ENCODE measurements at places on chromosomes 7 and 10.
A peak's percentile ranks its signal among the peaks of the same experiment; 100 is the strongest.

DNA sequence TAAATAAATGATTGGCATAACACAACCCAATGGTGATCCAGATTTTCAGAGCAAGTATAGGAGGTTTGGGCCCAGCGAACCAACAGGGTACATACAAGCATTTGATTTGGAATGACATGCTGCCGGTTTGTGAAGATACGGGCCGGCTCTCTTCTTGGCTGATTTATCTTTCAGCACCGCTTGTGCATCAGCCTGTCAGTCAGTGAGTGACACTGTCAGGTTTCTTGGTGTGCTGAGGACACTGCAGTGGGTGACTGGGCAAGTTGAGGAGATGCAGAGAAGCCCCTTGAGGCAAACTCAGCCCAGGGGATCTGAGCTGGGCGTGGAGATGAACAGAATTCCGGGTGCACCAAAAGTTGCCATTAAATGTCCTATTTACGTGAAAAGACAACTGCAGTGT is 194.5 kb downstream of the SNX10 start:
- H3K36me3 ChIP-seq: no peaks in the 10 kb centered on the region
- no peaks in the 10 kb centered on the region for H3K4me1 ChIP-seq
- H3K27ac ChIP-seq: no peak overlapping the region

DNA sequence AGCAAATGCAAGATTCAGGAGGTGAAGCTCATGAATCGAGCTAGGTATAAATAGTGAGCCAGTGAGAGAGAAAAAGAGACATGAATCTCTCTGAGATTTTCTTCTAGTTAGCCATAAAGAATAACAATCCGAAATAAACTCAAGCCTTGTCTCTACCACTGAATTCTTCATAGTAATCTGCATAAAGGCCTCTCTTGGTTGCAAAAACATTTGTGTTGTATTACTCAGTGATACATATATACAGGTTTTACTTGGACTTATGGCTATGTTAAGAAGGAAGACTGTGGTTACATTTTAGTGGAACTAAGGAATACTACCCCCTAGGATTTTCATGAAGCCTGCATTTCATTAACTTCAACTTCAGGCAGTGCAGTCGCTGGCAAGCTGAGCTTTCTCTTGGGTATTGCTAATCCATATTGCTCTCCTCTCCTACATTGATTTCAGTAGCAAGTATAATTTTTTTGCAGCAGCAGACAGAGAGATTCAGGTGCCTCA is 72.7 kb upstream of the TRIL start:
- peaks cover 9% of the 10 kb centered on the region for H3K4me1 ChIP-seq
- no peaks in the 10 kb centered on the region for H3K27me3 ChIP-seq
- DNase-seq: no peak
- H3K27ac ChIP-seq: no peak overlapping the region
- no peaks in the 10 kb centered on the region for H3K36me3 ChIP-seq

DNA sequence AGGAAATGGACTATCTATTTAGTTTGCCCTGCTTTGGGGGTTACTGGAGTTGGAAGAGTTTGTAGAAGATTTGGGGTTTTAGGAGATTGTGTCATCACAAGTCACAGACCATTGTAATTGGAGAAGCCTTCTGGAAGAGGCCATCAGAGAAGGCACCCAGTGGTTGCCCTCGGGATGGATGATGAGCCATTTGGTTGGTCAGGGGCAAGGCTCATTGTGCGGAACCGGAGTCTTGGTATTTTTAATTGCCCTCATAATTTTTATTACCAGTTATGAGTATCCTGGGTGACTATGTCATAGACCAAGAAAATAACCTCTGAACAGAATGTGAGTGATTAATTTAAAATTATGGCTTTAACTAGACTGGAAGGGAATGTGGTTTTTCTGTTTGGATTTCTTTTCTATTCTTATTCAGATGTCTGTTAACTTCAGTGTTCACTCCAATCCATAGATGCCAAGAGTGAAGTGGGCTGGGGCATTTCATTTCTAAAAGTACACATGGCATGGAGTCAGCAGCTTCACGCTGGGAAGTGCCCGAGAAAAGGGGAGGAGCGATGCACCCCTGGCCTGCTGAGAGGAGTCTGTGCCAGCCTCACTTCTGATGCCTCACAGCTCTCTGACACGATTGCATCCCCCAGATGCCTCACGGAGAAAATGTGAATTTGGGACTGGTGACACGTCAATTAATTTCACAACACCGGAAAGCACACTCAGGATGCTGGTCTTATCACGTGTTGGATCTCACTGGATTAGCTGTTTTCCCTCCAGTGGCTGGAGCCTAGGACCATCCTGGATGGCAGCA is 225.6 kb upstream of the IGFBP3 start:
- no peaks in the 10 kb centered on the region for H3K27me3 ChIP-seq
- no peaks in the 10 kb centered on the region for H3K36me3 ChIP-seq
- H3K4me3 ChIP-seq: no peak overlapping the region
- no peak overlapping the region for H3K27ac ChIP-seq
- H3K4me1 ChIP-seq: no peaks in the 10 kb centered on the region

GRCh38 chr10:63209705-63210104 is 76.6 kb downstream of the NRBF2 start:
- peaks cover 51% of the 10 kb centered on the region for H3K36me3 ChIP-seq
- H3K4me3 ChIP-seq: no peak overlapping the region
- no peak for DNase-seq
- H3K27me3 ChIP-seq: no peaks in the 10 kb centered on the region
- no peak overlapping the region for H3K27ac ChIP-seq

DNA sequence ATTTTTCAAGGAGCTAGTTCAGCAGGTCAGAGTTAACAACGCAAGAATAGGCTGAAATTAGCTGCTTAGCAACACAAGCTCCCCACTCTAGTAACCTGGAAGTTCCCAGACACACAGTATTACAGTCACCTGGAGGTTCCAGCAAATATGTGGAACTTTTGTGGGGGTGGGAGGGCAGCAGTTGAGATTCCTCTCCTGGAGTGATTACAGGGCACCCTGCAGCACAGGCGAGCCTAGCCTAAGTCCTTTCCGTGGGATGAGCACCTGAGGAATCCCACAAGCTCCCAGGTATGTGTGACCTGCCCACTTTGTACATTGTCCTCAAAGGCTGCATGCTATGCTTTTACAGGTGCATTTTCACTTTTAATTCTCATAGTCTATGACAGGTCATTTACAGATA is 13.6 kb downstream of the TPK1 start:
- H3K36me3 ChIP-seq: peaks cover 15% of the 10 kb centered on the region
- H3K4me1 ChIP-seq: peaks cover 64% of the 10 kb centered on the region
- no peak for DNase-seq
- H3K4me3 ChIP-seq: no peak overlapping the region
- H3K27me3 ChIP-seq: no peaks in the 10 kb centered on the region
- peak overlapping the region; percentile 67 for H3K27ac ChIP-seq

DNA sequence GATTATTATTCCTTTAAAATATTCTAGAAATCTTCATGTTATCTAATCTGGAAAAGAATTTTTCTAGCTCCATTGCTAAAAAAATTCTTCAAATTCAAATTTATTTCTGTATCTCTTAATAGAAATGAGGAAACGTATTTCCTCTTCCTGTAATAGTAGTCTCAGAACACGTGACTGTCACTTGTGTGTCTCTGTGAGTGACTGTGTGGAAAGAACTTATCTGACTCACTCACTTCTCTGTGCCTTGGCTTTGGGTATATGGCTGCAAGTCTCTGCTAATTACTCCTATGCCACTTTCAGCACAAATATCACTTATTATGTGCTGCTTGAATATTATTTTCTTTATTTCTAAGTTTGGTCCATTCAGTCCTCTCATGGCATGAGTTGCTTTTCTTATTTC is 132.7 kb downstream of the CNTNAP2 start:
- no peaks in the 10 kb centered on the region for H3K36me3 ChIP-seq
- H3K4me3 ChIP-seq: no peak overlapping the region
- H3K27me3 ChIP-seq: no peaks in the 10 kb centered on the region
- H3K27ac ChIP-seq: no peak overlapping the region
- H3K4me1 ChIP-seq: no peaks in the 10 kb centered on the region

DNA sequence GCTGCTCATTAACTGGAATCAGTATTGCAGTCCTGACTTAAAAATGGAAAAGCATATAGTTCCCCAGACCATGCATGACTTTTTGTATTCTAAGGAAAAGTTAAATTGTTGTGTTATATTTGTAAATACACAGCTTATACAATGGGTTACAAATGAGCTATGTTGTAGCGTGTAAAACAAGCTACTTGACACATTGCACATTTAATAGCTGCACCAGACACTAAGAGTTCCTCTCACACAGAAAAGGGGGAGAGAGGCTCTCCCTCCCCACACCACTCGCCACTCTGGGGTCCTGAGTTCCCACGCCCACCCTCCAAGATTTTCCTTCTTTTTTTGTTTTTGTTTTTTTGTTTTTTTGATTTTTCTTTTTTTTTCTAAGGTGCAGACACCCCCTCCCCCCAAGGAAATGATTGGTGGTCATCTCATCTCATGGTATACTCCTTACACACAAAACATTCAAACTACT is 6.3 kb downstream of the KLF6 start:
- H3K27me3 ChIP-seq: no peaks in the 10 kb centered on the region
- DNase-seq: no peak
- H3K4me3 ChIP-seq: peak overlapping the region; percentile 93
- H3K36me3 ChIP-seq: peaks cover 89% of the 10 kb centered on the region
- H3K27ac ChIP-seq: peak overlapping the region; percentile 82
- H3K4me1 ChIP-seq: peaks cover 92% of the 10 kb centered on the region

DNA sequence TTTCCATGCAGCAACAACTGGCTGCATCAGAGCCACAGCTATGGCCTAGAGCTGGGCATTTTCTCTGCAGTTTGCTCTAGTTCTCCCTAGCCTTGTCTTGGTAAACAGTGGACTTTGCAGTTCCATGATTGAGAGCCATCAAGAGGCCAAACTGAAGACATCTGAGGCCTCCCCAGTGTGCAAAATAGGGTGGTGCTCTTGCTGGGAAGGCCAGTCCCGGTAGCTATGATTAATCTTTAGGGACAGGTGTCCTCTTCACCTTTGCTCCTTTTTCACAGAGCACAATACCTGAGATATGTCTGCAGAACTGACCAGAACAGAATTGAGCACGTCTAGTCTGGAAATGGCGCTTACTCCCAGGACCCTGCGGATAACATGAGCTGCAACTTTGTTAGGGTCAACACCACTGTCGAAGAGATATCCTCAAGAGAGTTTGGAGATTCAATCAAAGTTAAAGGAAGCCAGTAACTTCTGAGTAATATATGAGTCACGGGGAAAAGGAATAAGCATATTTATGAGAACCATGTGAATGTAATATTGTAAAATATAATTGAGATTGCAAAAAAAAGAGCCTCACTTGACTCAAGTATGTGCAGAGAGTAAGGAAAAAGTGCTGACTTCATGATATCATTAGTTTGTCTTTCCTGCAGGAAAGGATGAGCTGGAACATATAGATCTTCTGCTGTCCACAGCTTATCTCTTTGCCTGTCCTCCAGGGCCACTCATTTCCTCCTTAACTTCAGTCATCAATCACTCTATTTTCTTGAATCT is 76.7 kb downstream of the ANK3 start:
- no peak overlapping the region for H3K27ac ChIP-seq
- H3K36me3 ChIP-seq: peaks cover 6% of the 10 kb centered on the region
- DNase-seq: no peak
- no peak overlapping the region for H3K4me3 ChIP-seq

GRCh38 chr7:155856656-155857055 is 44.4 kb upstream of the SHH start:
- no peak for DNase-seq
- H3K4me3 ChIP-seq: no peak overlapping the region
- no peaks in the 10 kb centered on the region for H3K27me3 ChIP-seq
- no peaks in the 10 kb centered on the region for H3K4me1 ChIP-seq
- no peaks in the 10 kb centered on the region for H3K36me3 ChIP-seq
- no peak overlapping the region for H3K27ac ChIP-seq

DNA sequence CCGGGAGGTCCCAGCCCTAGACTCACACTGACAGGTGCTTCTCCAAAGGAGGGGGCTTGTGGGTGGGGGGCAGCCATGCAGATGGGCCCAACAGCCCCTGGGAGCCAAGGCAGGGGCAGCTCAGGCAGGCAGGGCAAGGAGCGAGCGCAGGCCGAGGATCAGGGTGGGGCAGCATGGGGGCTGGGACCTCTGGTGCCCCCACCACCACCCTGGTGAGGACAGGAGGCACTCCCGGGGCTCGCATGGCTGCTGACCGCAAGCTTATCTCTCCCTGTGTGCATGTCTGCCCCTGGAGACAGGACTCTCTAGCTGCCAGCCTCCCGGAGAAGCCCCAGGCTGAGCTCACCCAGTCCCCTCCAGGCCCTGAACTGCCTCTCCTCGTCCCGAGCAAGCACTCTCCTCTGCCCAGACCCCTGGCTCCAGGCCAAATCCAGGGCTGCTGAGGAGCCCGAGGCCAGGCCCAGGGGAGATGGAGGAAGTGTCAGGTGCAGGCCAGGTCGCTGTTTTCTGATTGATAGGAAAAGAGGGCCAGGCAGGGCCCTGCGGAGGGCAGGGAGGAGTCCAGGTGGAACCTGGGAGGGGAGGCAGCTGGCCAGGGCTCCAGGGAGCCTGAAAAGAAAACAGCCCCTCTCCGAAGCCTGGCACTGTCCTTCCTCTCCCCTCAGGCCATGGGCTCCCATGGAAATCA is 39.0 kb downstream of the PDGFA start:
- DNase-seq: no peak
- H3K27me3 ChIP-seq: peaks cover 2% of the 10 kb centered on the region
- no peak overlapping the region for H3K4me3 ChIP-seq
- no peak overlapping the region for H3K27ac ChIP-seq

DNA sequence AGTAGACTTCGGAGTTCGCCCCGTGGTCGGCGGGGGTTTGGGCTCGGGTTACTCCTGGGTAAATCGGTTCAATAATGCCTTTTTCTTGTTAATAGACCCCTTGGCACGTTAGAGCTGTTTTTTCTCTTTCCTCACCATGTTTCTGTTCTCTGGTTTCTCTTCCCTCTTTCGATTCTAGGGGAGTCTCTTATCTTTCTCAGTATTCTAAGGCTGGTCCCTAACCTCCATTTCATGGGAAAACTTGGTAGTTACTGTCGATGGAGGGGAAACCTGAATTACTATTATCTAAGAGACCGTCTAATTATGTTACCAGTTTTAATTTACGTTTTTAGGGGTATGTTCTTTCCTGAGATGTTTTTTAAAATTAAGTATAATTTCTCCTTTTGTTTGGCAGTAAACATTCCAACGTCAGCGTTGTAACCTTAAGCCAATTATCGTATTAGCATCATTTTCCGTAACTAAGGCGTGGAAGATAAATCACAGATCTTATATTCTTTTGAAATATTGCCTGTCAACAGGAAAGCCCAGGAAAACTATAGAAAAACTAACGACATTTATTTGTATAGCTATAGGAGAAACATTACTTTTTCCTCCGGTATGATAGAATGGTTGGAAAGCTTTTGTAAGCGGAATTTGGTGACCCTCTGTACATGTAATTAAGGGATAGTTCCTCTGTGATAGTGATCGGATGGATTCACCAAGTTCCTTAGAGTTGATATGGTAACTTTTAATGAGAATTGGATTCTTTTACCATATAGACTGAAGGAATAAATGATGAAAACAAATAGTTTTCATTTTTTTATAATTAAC is 847 bp downstream of the BTAF1 start:
- peaks cover 7% of the 10 kb centered on the region for H3K27me3 ChIP-seq
- no peak for DNase-seq
- peaks cover 36% of the 10 kb centered on the region for H3K4me1 ChIP-seq
- H3K4me3 ChIP-seq: peak overlapping the region; percentile 98

DNA sequence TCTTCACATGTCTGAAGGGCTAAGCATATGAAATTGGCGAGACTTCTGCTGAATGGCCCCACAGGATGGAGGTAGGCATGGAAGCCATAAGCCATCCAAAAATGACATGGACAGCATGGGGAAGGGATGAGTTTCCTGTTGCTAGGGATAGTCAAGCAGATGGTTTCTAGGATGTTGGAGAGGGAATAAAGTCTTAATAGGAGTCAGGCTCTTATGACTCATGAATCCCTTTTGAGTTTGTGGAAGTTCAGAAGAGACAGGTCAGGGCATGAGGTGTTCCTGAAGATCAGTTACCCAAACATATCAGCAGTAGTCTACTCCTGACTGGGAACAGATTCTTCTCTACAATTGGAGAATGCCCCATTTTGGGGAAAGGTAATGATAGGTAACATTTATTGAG is 243.9 kb downstream of the REEP3 start:
- no peaks in the 10 kb centered on the region for H3K36me3 ChIP-seq
- no peak for DNase-seq
- H3K4me1 ChIP-seq: no peaks in the 10 kb centered on the region
- no peak overlapping the region for H3K4me3 ChIP-seq

All from activated T-helper 1 cell treated with anti-CD3 and anti-CD28 coated beads, Interleukin-12 subunit alpha, Interleukin-12 subunit beta, Interleukin-2, Interleukin-4 antibody, amounts not matched to agents 30 ng/mL and 10 ng/mL and 1 ng/mL, durations not matched to agents 14 hours and 24 hours and 36 hours (primary cell).